Transverse colon (tissue), 4 donors: ENCODE measurements at places on chromosomes 5 and 9. TPM values are rescaled to one million over a fixed set of nuclear protein-coding genes. Genes with fewer than 3 reads are reported as not detected.

GRCh38 chr9:21653091-21653490, 149.3 kb upstream of the MTAP start:
- DNase-seq = no peak

DNA sequence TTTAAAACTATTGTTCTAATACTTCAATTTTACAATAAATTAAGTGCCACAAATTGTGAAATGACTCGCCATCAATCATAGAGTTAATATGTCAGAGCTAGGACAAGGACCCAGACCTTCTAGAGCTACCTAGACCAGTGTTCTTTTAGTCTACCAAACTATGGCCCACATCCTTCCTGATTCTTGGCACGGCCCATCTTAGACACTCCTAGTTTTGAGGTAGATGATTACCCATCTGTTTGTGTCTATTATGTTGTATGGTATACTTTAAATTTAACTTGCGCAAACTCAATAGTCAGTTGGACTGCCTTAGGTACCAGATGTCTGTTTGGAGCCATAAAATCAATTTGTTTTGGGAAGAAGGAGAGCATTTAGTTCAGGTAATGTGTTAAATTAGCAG, 17.5 kb downstream of the CDC26 start:
- DNase-seq = no peak

DNA sequence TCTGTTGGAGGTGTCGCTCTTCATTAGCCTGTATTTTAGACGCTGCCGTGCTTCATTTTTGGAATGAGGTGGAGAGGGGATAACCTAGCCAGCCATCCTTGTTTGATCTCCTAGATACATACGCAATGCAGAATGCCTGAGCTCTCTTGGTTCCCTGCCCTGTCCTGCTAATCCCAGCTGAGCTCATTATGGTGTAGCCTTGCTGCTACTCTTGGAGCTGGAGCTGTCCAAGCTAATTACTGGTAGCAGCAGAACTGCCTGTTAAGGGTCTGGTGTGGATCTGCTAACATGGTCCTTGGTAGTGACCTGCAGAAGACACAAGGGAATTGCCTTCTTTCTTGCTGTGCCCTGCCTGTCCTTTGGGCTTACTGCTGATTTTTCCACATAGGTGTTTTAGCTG, 207.9 kb downstream of the CNTLN start:
- no peak for DNase-seq

- DNase-seq = no peak
Measured at GRCh38 chr5:28926422-28926821, 1888.0 kb upstream of the CDH9 start.

- DNase-seq = peak; percentile 67
Measured at GRCh38 chr9:68705531-68706362, 707 bp downstream of the PIP5K1B start.

DNA sequence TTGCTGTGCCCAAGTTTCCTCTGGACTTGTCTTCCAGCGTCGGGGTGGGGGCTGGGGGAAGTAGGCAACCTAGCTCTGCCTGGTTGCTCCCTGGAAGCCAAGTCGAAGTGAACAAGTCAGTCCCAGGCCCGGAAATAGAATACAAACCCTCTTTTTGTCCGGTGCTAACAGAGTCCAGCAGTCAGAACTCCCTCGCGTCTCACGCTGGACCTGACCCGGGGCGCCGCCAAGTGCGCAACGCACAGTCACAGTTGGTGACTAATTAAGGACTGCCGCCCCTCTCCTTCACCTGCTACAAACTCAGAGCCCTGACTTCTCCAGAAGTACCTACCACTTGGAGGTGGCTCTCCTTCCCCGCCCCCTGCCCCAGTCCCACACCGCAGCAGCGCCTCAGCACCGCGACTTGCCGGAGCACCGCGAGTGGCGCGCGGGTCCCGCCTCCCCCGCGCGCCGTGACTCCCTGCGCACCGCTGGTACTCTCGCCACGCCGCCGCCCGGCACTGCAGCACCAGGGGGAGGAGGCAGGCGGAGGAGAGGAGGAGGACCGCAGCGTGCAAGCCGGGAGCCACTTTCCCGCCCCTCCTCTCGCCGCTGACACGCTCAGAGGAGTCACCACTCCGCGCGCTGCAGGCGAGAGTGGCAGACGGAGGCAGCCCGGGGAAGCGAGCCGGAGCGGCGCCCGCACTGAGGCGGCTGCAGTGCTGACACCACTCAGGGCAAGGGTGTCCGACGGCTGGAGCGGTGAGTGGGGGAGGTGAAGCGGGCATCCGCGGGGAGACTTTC, at the start of gene SV2C:
Gene SV2C, plus strand, starts transcription at position 612 of the 783 bp plus-strand sequence. CDS start 48,368 bp downstream, outside the sequence.
- DNase-seq = peak; percentile 26

- no peak for DNase-seq
Measured at GRCh38 chr9:117268847-117269446, 145.9 kb downstream of the ASTN2 start.

DNA sequence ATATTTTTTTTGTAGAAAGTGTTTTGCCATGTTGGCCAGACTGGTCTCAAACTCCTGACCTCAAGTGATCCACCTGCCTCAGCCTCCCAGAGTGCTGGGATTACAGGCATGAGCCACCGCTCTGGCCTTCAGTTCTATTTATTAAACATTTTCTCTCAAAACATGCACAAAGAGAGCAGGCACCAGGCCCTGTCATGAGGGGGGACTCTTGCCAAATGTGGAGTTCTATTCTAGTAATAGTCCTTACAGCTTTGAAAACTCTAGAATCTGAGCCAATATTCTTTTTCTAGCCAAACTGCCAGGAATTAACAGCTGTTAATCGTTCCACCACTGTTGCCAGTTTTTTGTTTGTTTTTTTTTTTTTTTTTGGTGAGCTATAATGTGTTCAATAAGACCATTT, 124.6 kb downstream of the TARS1 start:
- DNase-seq = no peak

DNA sequence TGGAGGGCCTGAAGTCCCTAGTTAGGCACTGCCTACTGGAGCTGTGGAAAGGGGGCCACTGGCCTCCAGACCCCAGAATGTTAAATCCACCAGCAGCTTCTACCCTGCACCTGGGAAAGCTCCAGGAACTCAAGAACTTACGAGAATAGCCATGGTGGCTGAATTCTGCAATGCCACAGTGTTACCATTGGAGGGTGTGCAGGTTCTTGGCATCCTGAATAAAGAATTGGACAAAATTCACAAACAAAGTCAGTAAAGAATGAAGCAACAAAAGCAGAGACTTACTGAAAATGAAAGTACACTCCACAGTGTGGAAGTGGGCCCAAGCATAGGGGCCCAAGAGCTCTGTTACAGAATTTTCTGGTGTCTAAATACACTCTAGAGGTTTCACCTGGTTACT, 107.0 kb downstream of the PRDM9 start:
- DNase-seq = no peak

DNA sequence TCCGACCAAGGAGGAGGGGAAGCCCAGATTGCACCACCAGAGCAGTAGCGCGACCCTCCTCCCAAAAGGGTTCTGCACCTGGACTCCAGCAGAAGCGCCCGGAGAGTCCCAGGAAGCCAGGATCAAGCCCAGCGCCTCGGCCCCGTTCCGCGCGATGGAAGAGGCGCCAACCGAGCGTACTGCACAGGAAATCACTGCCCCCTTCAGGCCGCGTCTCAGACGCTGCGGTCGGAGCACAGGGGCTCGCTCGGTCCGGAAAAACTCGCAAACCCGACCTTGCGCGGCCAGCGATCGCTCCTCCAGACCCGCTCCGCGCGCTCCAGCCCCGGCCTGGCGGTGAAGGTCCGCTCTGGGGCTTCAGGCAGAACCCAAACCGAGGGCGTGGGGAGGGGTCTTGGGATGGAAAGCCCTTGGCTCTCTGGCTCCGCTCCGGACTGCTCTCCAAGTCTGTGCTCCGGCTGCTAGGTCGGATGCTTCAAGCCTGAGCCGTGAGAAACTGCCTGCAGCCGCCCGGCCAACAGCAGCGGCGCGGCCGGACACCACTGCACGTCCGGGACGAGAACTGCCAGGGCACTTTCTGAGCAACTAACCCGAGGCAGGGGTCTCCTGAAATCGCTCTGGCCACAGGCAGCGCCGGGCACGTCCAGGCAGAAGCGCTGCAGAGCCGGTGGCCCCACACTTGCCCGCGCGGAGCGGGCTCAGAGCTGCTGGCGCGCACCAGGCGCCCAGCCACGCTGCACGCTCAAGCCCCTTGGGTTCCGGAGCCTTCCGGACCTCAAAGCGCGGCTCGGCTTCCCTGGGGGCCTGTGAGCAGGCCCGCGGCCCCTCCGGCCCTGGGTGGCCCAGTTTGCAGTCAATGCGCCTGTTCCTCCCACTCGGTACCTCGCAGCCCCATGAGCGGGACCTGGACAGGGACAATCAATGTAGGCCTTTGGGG, 1.3 kb downstream of the GABBR2 start:
- no peak for DNase-seq

DNA sequence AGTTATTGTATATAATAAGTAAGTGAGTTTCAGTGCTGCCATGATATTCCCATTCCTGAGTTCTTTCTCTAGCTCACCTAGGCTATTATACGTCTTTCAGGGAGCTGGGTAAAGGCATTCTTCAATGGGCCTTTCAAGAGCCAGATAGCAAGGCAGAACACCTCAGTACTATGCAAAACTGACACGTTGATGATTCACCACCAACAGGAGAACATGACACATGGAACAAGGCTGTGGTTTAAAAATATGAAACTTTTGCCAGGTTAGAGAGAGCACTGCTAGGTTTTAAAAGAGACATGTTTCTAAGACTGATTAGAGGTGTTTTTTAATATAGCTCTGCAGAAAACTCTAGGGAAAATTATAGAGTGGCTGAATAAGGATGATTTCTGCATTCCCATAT, 95.9 kb downstream of the UGCG start:
- DNase-seq = no peak

Gene SLC36A2
- not detected for total RNA-seq

Gene TMEM8B
- 9.2 TPM for total RNA-seq

Gene ARHGEF37
- total RNA-seq = 21.8 TPM

Gene TICAM2
- not detected for total RNA-seq

Gene SERF1B
- total RNA-seq = 92.8 TPM

Gene LHX3
- total RNA-seq = not detected

Gene GFPT2
- total RNA-seq = 8.6 TPM

Gene MEIKIN
- total RNA-seq = not detected

Gene NMUR2
- not detected for total RNA-seq
